ENCODE measurements at places on chromosomes 11 and 22.

DNA sequence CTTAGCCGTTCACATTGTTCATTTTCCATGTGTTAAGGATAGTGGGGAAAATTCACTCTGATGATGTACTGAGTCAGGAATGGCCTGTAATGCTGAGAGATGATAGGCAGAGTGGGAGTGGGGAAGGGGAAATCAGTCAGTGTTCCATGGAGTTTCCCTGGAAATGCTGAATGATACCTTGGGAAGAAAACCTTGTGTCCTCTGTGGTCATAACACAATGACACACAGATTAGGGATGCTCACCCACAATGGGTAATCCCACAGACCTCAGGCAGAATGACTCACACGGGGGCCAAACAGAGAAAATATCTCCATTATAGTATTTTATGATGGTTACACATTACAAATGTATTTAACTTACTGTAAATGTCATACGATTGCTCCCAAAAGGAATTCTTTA, 118.0 kb downstream of the SNX19 start:
- H3K27me3 ChIP-seq = no peaks in the 10 kb centered on the region
- no peak overlapping the region for H3K27ac ChIP-seq
- no peaks in the 10 kb centered on the region for H3K4me1 ChIP-seq
- H3K36me3 ChIP-seq = no peaks in the 10 kb centered on the region
- H3K4me3 ChIP-seq = no peak overlapping the region

GRCh38 chr11:61950035-61950547, at the start of gene BEST1:
Gene BEST1, plus strand, starts transcription at chr11:61950351. Its CDS starts 1,456 bp downstream, at chr11:61951807.
- H3K27me3 ChIP-seq = no peaks in the 10 kb centered on the region
- peaks cover 3% of the 10 kb centered on the region for H3K4me1 ChIP-seq
- H3K27ac ChIP-seq = no peak within 1 kb of the TSS
- H3K4me3 ChIP-seq = no peak within 1 kb of the TSS
- no peak for DNase-seq

GRCh38 chr11:73971175-73971719, 11.4 kb downstream of the UCP2 start:
- H3K27me3 ChIP-seq = no peaks in the 10 kb centered on the region
- H3K4me3 ChIP-seq = no peak overlapping the region
- peaks cover 18% of the 10 kb centered on the region for H3K36me3 ChIP-seq

- H3K4me3 ChIP-seq = no peak overlapping the region
- no peaks in the 10 kb centered on the region for H3K4me1 ChIP-seq
- H3K27me3 ChIP-seq = no peaks in the 10 kb centered on the region
- no peak for DNase-seq
- H3K27ac ChIP-seq = no peak overlapping the region
These were observed 3.3 kb upstream of the KMT5B start for GRCh38 chr11:68216171-68216938.

DNA sequence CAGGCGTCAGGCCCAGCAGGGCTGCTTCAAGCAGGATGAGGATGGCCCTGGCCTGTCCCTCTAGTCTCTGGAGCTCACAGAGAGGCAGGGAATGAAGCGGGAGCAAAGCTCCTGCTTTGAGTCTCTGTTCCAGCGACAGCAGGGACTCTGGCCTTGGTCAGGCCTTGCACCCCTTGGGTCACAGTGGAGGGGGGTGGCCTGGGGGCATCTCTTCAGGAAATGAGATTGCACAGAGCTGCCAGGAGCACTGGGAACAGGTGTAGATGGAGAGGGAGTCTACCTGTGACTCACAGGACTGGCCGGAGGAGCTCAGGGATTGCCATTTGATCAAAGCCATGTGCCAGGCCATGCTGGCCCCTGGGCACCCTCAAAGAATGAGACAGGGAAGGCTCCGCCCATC, 1.6 kb downstream of the ANO1 start:
- H3K27me3 ChIP-seq = peaks cover 26% of the 10 kb centered on the region
- no peak overlapping the region for H3K27ac ChIP-seq
- DNase-seq = no peak
- no peak overlapping the region for H3K4me3 ChIP-seq
- H3K4me1 ChIP-seq = peaks cover 6% of the 10 kb centered on the region

GRCh38 chr11:111483431-111483830, 28.8 kb downstream of the BTG4 start:
- H3K27ac ChIP-seq = no peak overlapping the region
- H3K4me1 ChIP-seq = no peaks in the 10 kb centered on the region
- H3K4me3 ChIP-seq = no peak overlapping the region

- no peaks in the 10 kb centered on the region for H3K4me1 ChIP-seq
- no peaks in the 10 kb centered on the region for H3K36me3 ChIP-seq
- H3K27me3 ChIP-seq = no peaks in the 10 kb centered on the region
- DNase-seq = no peak
- no peak overlapping the region for H3K27ac ChIP-seq
- no peak overlapping the region for H3K4me3 ChIP-seq
These were observed 15.0 kb upstream of the PIWIL3 start for GRCh38 chr22:24789516-24789915.

GRCh38 chr11:2994336-2994730, 2.2 kb upstream of the NAP1L4 start:
- no peak for DNase-seq
- H3K27ac ChIP-seq = no peak overlapping the region
- H3K4me3 ChIP-seq = no peak overlapping the region

- H3K36me3 ChIP-seq = peaks cover 2% of the 10 kb centered on the region
- H3K27ac ChIP-seq = no peak overlapping the region
- H3K4me3 ChIP-seq = no peak overlapping the region
These were observed 53.9 kb upstream of the PPP6R3 start for GRCh38 chr11:68406324-68407313.

GRCh38 chr11:35661534-35661933, 1.0 kb upstream of the TRIM44 start:
- H3K27ac ChIP-seq = no peak overlapping the region
- peaks cover 23% of the 10 kb centered on the region for H3K27me3 ChIP-seq

- DNase-seq = no peak
- no peak overlapping the region for H3K4me3 ChIP-seq
- no peaks in the 10 kb centered on the region for H3K36me3 ChIP-seq
- H3K27me3 ChIP-seq = no peaks in the 10 kb centered on the region
- H3K4me1 ChIP-seq = peaks cover 4% of the 10 kb centered on the region
- no peak overlapping the region for H3K27ac ChIP-seq
These were observed 17.9 kb downstream of the C1QTNF6 start for GRCh38 chr22:37169947-37170688.

DNA sequence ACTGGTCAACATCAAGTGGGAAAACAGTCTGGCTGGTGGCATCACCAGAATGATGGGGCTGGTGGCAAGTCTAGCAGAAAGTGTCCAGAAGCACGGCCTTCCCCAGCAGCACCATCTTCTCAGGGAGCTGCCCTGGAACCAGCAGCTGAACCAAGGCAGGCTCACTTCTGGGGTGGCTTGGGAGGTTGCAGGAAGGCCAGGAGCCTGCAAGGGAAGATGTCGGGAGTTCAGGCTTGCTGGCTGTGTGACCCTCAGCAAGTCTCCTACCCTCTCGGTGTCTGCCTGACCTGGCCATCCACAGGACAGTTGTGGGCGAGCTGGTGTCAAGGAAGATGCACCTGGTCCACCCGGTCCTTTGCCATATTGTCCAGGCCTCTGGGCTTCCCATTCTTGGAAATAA, 2.3 kb upstream of the PNPLA5 start:
- no peak for DNase-seq
- peaks cover 4% of the 10 kb centered on the region for H3K4me1 ChIP-seq
- no peak overlapping the region for H3K4me3 ChIP-seq
- peaks cover 4% of the 10 kb centered on the region for H3K27me3 ChIP-seq
- H3K27ac ChIP-seq = no peak overlapping the region

GRCh38 chr11:22734628-22735345, 68.4 kb downstream of the GAS2 start:
- no peaks in the 10 kb centered on the region for H3K4me1 ChIP-seq

DNA sequence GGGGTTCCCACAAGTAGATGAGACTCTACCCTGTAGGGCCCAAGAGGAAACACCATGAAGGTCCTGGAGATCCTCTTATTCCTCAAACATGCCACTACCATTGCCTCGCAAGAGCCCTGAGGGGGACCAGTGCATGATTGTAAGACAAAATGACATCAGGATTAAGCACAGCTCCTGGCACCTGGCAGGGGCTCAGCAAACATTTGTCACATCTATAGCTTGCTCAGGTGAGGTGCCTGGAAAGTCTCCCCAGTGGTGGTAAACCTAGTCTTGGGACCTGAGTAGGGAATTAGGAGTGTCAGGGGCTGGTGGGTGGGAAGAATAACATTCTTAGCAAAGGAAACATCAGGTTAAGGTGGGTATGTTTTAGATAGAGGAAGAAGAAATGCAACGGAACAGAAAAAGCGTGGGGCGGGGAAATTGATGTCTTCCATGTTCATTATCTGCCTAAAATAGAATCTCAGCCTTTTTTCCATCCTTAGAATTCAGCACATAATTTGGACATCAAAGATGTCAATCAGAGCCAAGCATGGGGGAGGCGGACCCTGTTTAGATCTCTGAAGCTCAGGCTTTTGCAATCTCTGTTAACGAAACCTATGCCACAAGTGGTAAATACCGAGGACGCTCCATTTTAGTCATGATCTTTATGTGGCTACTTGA, 924 bp downstream of the YPEL1 start:
- no peak overlapping the region for H3K27ac ChIP-seq
- H3K36me3 ChIP-seq = no peaks in the 10 kb centered on the region
- peaks cover 12% of the 10 kb centered on the region for H3K27me3 ChIP-seq
- H3K4me3 ChIP-seq = peak overlapping the region; percentile 70
- peaks cover 2% of the 10 kb centered on the region for H3K4me1 ChIP-seq

GRCh38 chr11:14240951-14241350, 118.0 kb downstream of the RRAS2 start:
- H3K27me3 ChIP-seq = no peaks in the 10 kb centered on the region
- no peaks in the 10 kb centered on the region for H3K36me3 ChIP-seq
- no peak for DNase-seq

GRCh38 chr11:110380836-110381622, 48.7 kb upstream of the FDX1 start:
- H3K4me1 ChIP-seq = no peaks in the 10 kb centered on the region
- no peaks in the 10 kb centered on the region for H3K27me3 ChIP-seq
- no peak for DNase-seq
- no peak overlapping the region for H3K4me3 ChIP-seq

- DNase-seq = no peak
- no peaks in the 10 kb centered on the region for H3K27me3 ChIP-seq
- no peak overlapping the region for H3K4me3 ChIP-seq
- no peaks in the 10 kb centered on the region for H3K4me1 ChIP-seq
- no peaks in the 10 kb centered on the region for H3K36me3 ChIP-seq
- H3K27ac ChIP-seq = no peak overlapping the region
These were observed 199.3 kb upstream of the ISX start for GRCh38 chr22:34866495-34867131.

- no peak overlapping the region for H3K27ac ChIP-seq
- no peaks in the 10 kb centered on the region for H3K36me3 ChIP-seq
- H3K4me1 ChIP-seq = no peaks in the 10 kb centered on the region
- no peak overlapping the region for H3K4me3 ChIP-seq
- no peak for DNase-seq
- no peaks in the 10 kb centered on the region for H3K27me3 ChIP-seq
These were observed 177.1 kb upstream of the RAG2 start for GRCh38 chr11:36775130-36775529.

DNA sequence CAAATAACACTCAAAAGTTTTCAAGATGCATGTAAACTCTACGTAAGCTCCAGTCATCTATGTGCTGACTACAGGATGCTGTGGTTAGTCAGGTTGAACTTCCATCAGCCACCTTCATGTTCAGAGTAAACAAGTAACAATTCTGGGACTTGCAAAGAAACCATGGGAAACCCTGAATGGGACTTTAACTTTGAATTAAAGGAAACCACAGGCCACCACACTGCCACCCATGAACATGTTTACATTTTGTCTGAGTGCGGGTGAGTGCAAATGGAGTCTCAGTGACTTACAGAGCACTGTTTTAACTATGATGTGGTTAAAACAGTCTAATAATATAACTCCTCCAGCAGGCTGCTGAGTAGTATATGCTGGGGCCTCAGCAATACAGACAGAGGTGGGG, 12.9 kb upstream of the SYTL2 start:
- H3K36me3 ChIP-seq = no peaks in the 10 kb centered on the region
- H3K27me3 ChIP-seq = 0 out of 2 replicates have a peak, but pooled peaks cover 3% of the 10 kb centered on the region
- no peak overlapping the region for H3K4me3 ChIP-seq
- DNase-seq = no peak
- H3K4me1 ChIP-seq = no peaks in the 10 kb centered on the region
- H3K27ac ChIP-seq = no peak overlapping the region

DNA sequence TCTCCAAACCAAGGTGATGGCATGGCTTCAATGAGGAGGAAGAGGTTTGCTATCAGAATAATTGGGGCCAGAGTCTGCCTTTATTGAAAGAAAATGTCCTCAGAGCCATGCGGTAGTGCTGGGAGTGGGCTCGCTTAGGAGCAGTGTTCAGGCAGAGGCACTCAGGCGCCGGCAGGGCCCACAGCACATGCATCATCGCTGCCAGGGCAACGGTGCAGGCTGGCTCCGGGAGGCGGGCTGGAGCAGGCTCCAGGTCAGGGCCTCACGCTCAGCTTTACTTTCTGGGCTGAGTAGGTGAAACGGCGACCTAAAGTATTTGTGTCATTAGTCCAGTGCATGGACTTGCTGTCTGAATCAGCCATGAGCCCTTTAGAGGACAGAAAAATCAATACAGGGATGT, 169.9 kb upstream of the CCDC90B start:
- no peaks in the 10 kb centered on the region for H3K36me3 ChIP-seq
- H3K4me1 ChIP-seq = no peaks in the 10 kb centered on the region
- no peak overlapping the region for H3K27ac ChIP-seq
- no peaks in the 10 kb centered on the region for H3K27me3 ChIP-seq
